ENCODE measurements at places on chromosomes 1 and 21.

DNA sequence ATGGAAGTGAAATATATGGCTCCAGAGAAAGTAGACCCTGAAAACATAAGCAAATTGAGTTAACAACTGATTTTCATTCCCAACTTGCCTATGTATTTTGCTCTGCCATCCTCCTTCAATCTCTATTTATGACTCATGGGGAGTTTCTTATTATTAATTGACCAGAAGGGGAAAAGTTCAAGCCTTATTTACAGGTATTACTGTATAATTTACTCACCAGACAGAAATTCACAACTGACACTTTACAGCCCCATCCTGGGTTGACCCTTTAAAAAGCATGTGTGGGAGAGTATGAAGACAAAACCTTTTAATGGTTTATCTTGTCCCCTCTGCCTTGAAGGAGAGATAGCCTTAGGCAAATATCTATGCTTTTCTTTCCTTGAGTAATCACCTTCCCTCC is 39.8 kb upstream of the C1orf53 start:
- DNase-seq, result no peak

DNA sequence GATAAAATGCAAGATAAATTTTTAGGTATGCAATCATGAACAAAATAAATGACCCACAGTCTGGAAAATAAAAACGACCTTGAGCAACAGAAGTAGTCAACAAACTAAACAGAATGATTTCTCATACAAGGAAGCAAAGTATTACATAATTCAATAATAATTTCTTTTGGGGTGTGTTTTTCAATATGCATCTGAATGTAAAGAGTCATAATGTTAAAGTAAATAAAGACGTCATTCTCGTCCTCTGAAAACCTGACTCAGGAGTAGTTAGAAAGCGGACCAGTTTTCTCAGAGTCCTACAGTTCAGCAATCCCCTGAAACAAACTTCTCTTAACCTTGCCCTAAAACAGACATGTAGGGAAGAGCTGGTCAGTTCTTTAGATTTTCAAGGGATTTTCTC is 18.6 kb downstream of the CDC42BPA start:
- DNase-seq, result no peak

GRCh38 chr1:194372266-194372665 is 1185.9 kb upstream of the B3GALT2 start:
- no peak for DNase-seq

DNA sequence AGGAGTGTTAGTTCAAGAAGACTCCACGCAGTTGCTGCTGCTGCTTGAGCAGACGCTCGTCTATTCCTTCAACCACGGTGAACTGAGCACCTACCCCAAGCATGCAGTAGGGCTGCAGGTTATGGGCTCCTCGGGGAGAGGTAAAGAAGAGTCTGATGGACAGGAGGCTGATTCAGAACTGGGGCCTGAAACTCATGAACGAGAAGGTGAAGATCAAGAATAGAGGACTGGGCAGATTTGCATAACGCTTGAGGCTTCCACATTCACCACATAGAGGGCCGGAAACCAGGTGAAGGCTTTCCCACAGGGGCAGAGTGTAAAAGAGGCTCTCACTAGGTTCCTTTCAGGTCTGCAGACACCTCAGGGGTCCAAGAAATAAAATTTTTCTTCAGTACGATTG is 9.1 kb downstream of the ABCA4 start:
- no peak for DNase-seq

GRCh38 chr21:44291936-44292811 is 6.5 kb downstream of the AIRE start:
- no peak for DNase-seq

Data from activated CD8-positive, alpha-beta memory T cell treated with anti-CD3 and anti-CD28 coated beads for 1 hour (primary cell).